Smooth muscle cell of the brain vasculature (primary cell): ENCODE measurements at places on chromosomes 5 and 9.

- DNase-seq = no peak
Measured at GRCh38 chr5:103031607-103032006, 88.3 kb downstream of the GIN1 start.

- no peak for DNase-seq
Measured at GRCh38 chr9:111163716-111164389, 125.6 kb upstream of the LPAR1 start.

- no peak for DNase-seq
Measured at GRCh38 chr9:89093201-89093975, 85.2 kb downstream of the SHC3 start.

DNA sequence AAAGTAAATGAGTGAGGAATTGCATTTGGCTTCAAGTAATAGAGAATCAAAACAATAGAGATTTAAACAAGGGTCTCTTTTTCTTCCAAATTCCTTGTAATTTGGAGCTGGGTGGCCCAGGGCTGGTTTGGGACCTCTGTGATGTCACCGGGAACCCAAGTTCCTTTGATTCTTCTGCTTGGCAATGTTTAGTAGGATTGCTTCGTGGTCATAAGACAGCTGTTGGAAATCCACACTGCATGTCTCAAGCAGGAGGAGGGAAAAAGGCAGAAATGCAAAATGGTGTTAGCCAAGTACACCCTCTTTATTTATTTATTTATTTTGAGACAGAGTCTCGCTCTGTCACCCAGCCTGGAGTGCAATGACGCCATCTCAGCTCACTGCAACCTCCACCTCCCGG lies 72.6 kb upstream of the IL12B start:
- no peak for DNase-seq

GRCh38 chr5:68285851-68286611 lies 70.5 kb downstream of the PIK3R1 start:
- no peak for DNase-seq

GRCh38 chr5:8362495-8362894 lies 493.5 kb downstream of the MTRR start:
- DNase-seq = no peak

GRCh38 chr5:138138949-138139780 lies at the start of gene NME5:
Gene NME5 (minus strand): TSS chr5:138139428. CDS start chr5:138138780, 648 bp downstream.
- DNase-seq = peak; percentile 28

DNA sequence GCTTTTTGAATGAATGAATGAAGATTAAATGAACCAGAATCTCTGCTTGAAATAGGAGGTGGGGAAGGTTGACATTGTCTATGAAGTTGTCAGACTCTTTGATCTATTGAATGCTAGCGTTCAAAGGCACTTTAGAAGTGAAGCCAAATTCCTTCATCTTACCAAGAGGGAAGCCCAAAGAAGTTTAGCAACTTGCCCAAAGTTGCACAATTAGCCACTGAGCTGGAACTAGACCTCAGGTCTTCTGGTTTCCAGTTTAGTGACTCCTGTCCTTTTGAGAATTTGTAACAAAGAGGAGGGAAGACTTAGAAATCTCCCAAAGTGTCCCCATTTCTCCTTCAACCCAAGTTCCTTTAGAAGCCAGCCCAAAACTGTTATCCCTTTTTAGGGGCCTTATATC lies 20.7 kb upstream of the SLC1A3 start:
- DNase-seq = no peak

GRCh38 chr9:15157381-15157780 lies 149.6 kb downstream of the TTC39B start:
- DNase-seq = no peak

DNA sequence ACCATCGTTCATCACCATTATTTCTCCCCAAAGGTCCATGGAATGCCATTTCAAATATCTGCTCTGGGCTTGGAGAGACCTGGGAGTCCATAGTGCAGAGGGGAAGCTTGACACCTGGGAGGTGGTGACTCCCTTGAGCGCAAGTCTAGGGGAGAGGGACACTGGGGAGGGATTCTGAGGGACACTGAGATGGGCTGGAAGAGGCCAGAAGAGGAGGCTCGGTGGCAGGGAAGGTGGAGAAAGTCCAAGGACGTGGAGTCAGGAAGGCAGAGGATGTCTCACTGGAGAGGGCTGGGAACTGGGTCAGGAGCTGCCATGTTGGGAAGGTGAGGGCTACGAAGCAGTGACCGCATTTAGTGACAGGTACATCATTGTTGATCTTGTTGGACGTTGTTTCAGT lies 160.3 kb upstream of the MVB12B start:
- no peak for DNase-seq

GRCh38 chr5:160930406-160930805 lies 78.4 kb upstream of the ATP10B start:
- DNase-seq = no peak

- DNase-seq = no peak
Measured at GRCh38 chr9:6433410-6433809, 20.4 kb downstream of the UHRF2 start.
